ENCODE measurements at places on chromosomes 11 and 22.

DNA sequence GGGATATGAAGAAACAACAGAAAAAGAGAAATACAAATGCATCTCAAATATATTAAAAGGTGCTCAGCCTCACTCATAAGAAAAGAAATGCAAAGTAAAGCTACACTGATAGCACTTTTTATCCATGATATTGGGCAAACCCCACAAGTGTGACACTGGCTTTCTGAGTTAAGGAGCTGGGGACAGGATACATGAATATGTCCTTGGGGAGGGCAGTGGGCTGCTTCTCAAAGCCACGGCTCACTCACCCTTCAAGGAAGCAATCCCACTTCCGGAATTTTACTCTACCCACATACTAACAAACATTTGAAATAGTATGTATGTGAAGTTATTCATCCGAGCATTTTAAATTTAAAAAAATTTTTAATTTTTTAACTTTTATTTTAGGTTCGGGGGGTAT, 41.1 kb upstream of the SLC22A12 start:
- DNase-seq: no peak

DNA sequence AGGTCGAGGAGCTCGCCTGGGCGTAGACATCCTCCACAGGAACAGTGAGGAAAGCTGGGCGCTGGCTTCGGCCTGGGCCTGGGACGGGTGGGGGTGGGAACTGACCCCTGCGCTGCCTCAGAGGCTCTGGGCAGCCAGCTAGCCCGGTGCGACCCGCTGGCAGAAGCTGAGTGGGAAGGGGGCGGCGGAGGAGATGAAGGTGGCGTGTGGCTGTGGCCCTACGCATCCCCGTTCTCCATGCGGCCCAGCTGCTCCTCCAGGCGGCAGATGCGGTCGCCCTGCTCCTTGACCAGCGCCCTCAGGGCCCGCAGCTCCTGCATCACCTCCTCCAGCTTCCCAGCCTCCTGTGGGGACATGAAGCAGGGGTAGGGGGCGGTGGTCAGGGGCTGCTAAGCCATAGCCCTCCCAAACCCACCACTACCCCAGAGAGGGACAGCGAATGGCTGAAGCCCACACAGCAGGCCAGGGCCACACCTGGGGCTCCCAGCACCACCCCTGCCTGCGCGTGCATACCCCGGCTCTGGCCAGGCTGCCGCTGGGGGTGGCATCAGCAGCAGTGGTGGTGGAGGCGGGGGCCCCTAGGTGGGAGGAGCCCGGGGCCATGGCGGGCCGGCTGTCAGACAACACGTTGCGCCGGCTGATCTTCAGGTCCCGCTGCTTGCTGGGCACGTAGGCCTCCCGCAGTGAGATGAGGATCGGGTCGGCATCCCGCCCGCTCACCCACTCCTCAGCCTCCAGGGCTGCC, 848 bp upstream of the PTPRCAP start:
- DNase-seq: no peak

DNA sequence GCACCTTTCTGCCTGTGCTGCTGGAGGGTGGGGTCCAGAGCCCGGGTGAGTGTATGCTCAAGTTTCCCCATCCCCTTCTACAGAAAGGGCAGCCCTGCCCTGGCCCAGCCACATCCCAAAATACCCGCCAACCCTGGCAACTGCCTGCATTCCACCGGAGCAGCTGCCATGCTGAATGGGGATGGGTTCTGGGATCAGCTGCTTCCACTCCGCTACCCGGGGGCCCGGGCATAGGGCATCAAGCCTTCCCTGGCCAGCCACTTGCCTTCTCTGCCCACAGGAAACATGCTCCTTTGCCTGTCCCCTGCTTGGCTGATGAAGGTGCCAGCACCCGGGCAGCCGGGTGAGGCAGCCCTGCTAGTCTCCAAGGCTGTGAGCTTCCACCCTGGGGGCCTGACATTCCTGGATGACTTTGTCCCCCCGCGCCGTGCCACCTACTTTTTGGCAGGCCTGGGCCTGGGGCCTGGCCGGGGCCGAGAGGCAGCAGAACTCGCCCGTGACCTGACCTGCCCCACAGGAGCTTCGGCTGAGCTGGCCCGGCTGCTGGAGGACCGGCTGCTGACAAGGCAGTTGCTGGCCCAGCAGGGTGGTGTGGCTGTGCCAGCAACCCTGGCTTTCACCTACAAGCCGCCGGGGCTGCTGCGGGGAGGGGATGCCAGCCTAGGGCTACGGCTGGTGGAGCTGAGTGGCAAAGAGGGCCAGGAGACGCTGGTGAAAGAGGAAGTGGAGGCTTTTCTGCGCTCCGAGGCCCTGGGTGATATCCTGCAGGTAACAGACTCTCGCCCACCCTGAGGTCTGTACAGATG, 3.2 kb downstream of the CARNS1 start:
- no peak for DNase-seq

GRCh38 chr11:61023966-61024295, 52.5 kb downstream of the CD6 start:
- no peak for DNase-seq

- DNase-seq: no peak
These were observed 35.7 kb upstream of the LRRC10B start for GRCh38 chr11:61472868-61473267.

DNA sequence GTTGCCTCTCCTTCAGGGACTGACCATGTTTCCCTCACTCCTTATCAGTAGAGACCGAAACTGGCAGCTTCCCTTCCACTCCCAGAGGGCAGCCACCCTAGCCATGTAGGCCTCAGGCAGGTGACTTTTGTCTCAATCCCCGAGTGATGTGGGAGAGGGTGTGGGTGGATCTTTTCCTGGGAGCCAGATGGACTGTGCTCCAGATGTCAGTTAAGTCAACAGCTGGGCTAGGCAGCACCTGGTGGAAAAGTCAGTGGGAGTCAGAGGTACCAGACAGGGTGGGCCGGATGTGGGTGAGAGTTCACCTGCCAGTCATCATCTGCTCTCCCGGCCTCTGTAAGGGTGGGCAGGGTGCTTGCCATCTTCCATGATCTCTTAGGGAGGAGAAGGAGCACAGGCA, 1.9 kb downstream of the BANF1 start:
- no peak for DNase-seq

DNA sequence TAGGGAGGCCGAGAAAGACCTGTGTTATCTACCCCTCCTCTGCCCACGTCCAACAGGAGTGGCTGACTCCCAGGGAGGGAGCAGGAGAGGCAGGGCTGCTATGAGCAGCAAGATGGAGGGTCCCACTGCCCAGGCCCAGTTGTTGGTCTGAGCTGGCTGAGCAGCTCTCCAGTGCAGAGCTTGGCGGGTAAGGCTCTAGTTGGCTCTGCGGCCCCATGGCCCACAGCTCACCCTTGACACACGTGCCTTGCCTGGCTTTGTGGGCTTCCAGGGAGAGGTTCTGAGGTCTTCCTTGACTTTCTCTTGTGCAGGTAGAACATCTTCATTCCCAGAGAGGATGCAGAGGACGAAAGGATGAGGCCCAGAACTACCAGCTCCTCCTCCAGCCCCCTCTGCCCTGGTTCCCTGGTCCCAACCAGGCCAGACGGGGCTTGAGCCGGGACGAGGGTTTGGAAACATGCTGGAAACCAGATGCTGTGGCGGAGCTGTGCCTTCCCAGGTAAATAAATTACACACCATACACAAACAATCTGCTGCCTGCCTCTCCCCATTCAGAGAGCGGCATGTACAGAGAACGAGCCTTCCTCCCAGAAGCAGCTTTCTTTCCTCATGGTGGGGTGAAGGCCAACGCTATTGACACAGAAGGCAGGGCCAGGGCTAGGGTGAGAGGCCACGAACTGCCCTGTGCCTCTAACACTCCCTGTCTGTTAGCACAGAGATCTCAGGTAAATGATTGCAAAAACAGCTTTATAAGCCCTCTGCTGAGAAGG, 48.1 kb downstream of the DSCAML1 start:
- DNase-seq: no peak

GRCh38 chr22:41952713-41953112, 763 bp downstream of the SMIM45 start:
- no peak for DNase-seq

- no peak for DNase-seq
These were observed 260.5 kb downstream of the CASP12 start for GRCh38 chr11:104637662-104638170.

GRCh38 chr22:49937758-49938564, 19.5 kb downstream of the CRELD2 start:
- no peak for DNase-seq

- DNase-seq: no peak
These were observed 98.6 kb downstream of the GRIK4 start for GRCh38 chr11:120610111-120610510.

Data from NCI-H187 (cell line).